ENCODE measurements at places on chromosomes 16 and 17.

DNA sequence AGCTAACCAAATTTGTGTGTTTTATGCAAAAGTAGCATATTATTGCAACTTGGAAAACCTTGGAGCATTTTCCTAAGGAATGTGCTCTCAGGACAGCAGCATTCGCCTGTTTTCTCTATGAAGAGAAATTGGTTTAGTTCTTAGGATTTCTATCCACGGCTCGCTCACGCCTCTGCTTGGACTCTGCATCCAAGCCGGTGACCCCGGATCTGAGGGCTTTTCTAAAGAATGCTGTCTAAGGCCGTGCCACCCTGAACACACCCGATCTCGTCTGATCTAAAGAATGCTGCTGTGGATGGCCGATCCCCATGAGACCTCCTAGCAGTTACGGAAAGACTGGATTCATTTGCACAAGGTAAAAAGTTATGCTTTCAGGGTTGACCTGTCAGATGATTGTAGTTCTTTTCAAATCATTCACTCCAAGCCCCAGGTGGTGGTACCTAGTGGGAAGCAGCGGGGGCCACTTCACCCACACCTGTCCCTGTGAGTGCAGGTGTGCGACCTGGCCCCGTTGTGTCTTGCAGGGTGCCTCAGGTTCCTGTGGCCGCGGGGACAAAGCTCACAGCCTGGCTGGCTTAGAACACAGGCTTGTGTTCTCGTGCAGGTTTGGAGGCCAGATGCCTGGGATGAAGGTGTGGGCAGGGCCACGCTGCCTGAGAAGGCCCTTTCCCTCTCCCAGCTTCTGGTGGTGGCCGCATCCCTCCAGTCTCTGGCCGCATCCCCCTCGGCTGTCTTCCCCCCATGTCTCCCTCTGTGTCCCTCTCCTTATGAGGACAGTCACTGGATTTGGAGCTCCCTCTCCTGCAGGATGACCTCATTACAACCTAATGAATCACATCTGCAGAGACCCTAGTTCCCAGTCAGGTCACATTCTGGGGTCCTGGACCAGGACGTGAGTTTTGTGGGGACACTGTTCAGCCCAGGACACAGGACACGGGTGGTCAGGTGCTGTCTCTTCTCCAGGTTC is 71.1 kb downstream of the BANP start:
- DNase-seq = no peak

- DNase-seq = no peak
Measured at GRCh38 chr17:59149841-59150511, 5.0 kb downstream of the SKA2 start.

DNA sequence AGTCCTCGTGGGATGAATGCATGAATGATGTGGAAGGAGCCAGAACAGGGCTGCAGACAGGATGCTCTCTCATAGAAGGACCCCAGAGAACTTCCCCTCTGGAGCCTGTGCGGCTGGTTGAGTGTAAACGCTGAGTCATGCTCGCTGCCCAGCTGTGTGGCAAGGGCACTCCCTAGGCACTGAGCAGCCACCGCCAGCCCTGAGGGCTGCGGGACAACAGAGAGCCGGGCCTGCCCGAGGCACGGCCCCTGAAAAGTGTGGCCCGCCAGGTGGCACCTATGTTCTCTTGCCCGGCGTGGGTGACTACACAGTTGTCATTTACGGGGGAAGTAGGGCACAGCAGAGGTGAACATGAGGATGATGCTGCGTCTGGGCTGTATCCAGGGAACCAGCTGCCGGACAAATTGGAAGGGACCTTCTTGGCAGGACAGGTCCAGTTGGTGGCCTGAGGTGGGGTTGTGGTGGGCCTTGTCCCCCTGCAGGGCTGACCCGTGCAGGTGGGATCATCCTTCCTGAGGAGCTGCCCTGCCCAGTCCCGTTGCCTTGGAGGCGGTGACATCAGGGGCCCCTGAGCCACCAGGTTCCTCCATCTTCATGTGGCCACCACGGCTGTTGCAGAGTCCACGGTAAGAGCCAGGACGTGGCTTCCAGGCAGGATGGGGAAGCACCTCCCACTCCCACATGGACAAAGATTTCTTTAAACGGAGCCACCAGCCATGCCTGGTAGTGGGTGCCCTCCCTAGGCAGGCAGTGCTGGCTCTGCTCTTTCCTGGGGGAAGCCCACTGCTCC is 94.8 kb upstream of the CBX4 start:
- DNase-seq = no peak

GRCh38 chr16:60739737-60740683 is 1296.2 kb downstream of the CDH8 start:
- DNase-seq = no peak

- no peak for DNase-seq
Measured at GRCh38 chr17:16255481-16255921, 38.5 kb downstream of the PIGL start.

DNA sequence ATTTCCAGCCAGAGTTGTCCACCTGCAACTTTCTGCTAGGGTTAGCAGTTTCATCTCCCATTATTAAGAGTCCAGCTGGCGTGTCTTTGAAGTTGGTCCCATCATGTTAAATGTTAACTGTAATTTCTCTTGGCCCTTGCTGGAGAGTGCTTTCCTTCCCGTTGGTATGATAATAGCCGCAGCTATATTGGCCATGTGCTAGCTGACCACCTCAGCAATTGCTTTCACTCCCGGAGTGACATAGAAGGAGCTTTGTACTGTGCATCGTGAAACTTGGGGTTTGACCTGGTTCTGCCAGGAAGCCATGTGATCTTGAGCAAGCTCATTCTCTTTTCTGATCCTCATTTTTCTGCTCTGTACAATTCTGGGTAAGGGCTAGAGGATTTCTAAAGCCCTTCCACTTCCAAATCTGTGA is 81.0 kb upstream of the TBX2 start:
- no peak for DNase-seq

GRCh38 chr17:79624718-79625478 is 14.0 kb upstream of the RBFOX3 start:
- DNase-seq = no peak

All from cerebellar nuclear complex (tissue), 1 donor.